ENCODE measurements at places on chromosomes 4 and X.

DNA sequence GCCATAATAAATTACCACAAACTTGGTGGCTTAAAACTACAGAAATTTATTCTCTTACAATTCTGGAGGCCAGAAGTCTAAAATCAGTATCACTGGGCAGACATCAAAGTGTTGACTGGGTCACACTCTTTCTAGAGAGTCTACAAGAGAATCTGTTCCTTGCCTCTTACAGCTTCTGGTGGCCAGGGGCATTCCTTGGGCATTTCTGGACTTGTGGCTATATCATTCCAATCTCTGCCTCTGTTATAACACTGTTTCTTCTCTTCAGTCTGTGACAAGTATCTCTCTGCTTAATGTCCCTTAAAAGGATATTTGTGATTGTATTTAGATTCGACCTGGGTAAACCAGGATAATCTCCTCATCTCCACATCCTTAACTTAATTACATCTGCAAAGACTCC is 207.3 kb upstream of the DCAF8L1 start:
- DNase-seq, result no peak

- DNase-seq, result no peak
Measured at GRCh38 chr4:184942444-184943425, 75.6 kb upstream of the HELT start.

- no peak for DNase-seq
Measured at GRCh38 chrX:19718642-19719041, 168.8 kb downstream of the SH3KBP1 start.

- peak; percentile 4 for DNase-seq
Measured at GRCh38 chr4:183722731-183723560, 63.9 kb downstream of the TRAPPC11 start.

GRCh38 chr4:110365761-110366160 is 110.2 kb upstream of the ENPEP start:
- no peak for DNase-seq

DNA sequence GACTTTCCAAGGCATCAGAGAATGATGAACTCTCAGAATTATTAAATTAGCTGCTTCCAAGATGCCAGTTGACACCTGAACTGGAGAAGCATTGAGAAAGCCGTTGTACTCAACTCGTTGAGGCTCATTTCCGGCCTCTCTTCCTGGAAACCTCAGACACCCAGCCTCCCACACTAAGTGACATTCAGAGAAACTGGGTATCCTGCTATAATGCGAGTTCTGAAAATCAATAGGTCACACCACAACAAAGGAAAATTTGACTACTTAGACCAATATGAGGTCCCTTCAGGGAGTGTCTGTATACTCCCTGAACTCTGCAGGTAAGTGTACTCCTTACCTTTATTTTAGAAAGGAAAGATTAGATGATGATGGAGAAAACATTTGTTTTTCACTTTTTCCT is 51.2 kb downstream of the ENPEP start:
- no peak for DNase-seq

DNA sequence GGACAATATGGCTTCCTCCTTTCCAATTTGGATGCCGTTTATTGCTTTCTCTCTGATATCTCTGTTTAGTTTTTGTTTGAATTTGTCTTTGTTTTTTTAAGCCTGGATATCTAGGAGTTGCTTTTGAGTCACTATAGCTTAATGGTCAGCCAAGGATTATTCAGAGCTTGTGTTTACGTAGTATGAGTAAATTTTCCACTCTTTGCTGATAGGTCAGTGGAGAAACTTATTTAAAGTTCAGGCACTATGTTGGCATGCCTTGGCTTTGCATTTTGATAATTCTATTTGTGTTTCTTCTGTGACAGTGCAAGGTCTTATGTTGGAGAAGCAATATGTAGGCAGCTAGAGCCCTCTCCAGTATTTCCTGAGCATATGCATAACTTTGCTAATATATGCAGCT is 315.2 kb downstream of the GRID2 start:
- no peak for DNase-seq

- no peak for DNase-seq
Measured at GRCh38 chr4:159435561-159436023, 332.7 kb downstream of the RAPGEF2 start.

DNA sequence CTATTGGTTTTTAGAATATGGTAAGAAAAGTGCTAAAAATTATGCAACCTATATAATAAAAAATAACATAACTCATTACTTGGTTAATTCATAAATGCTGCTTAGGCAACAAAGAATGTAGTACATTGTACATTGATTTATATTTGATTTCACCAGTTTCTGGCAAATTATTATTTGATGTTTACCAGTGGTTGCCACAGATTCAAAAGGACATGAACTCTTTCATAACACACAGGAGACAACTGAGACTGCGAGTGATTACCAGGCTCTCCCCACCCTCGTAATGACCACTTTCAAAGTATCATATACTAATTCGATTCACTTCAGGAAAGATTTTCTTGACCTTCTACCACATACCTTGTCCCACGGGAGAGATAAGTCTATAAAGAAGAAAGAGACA is 158.5 kb downstream of the NR3C2 start:
- no peak for DNase-seq

GRCh38 chr4:169337510-169337909 is 66.8 kb upstream of the SH3RF1 start:
- peak; percentile 88 for DNase-seq

DNA sequence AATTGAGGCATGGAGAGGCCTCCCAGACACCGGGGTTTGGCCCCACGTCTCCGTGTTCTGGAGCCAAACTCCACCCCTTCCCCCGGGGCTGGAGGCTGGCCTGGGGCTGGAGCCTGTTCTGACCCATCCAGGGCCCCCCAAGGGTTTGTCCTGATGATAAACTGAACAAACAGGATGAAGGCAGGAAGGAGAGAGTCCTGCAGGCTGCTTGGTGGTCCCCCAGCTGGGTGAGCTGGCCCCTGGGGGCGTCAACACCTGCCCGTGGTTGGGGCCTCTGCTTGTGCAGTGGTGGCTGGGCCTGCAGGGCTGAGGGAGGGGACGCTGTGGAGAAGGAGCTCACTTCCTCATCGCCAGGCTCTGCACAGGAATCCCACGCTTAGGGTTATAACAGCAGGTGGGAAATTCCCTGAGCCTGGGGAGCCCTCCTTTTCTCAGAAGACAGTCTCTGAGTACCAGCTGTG is 2.3 kb downstream of the SH3TC1 start:
- no peak for DNase-seq
